ENCODE measurements at places on chromosomes 2 and 18.

DNA sequence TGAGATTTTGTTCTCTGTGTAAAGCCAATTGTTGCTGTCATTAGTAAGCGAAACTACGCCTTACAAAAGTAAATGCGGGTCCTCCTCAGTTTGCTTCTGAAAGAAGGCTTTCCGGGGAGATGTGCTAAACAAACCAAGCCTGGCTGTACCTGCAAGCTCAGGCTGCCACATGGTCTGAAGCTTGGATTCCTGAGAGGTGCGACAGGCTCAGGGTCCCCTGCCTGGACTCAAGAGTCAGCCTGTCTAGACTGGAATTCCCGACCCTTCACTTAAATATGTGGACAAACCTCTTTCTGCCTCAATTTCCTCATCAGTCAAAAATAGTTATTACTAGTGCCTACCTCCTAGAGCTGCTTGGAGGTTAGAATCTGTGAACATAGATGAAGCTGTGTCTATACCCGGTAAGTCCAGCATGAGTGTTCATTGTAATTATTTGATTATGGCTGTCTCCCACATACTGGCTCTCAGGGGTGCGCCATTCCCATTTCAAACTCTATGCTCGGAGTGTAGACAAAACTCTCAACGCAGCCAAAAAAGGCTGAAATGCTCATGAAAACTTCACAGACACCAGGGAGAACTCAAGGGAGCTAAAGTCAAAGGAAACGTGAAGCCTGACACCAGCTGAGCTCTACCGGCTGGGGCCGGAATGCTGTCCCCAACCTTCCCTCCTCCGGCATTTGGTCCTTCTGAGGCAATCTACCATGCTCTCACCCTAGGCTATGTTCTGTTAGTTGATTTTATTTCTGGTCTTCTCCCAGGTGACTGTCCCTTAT, 31.4 kb downstream of the SOWAHC start:
- DNase-seq, result no peak

DNA sequence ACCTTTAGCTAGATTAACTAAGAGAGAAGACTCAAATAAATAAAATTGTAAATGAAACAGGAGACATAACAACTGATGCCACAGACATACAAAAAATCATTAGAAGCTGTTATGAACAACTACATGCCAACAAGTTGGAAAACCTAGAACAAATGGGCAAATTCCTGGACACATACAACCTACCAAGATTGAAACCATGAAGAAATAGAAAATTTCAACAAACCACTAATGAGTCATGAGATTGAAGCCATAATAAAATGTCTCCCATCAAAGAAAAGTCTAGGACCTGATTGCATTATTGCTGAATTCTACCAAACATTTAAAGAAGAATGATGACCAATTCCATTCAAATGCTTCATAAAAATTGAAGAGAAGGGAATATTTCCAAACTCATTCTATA, 54.3 kb downstream of the ST3GAL5 start:
- DNase-seq, result no peak

DNA sequence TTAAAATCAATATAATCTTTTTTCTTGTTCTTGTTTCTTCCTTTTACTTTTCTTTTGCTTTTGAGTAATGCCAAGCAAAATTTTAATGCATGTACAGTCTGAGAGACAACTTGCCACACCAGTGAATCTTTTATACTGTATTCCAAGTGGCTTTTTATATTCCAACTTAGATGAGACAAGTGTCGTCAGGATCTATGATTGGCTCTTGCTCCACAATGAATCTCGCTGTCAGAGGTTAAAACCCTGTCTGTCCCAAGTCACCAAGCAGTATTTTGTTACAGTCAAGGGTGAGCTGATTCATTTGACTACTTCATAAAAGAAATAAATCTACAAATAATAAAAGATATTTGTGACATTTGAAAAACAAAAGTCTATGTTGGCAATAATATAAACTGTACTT, at the start of gene MSTN:
MSTN (minus strand) TSS at position 129 of the 400 bp plus-strand sequence. CDS start 133 bp downstream, outside the sequence.
- DNase-seq, result no peak

DNA sequence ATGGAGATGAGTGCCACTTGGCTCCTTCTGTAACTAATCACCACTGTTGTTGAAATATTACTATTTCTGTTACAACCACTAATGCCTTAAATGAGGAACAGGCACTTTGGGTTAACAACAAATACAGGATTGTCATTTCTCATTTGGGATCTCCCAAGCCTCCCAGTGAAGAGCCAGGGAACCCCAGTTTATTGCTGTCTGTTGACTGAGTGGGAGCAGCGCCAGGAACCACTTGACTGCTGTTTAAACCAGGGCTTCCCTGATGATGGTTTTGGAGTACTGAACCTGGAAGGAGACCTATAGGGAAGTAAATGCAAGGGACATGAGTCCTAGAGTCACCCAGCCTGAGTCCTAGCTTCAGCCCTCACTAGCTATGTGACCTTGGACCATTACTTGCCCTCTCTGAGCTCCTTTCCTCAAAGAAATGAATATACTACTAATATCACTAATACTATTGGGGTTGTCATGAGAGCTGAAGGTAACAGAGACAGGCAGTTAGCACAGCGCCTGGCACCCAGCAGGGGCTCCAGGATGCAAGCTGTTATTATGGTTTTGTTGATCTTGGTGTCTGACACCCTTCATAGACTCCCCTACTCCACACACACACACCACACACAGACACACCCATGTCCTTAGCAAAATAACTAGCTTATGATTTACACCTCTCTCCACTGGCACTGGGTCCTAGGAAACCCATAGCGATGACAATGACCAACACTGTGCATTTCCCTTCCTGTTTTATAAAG, 104.2 kb upstream of the FZD7 start:
- DNase-seq, result no peak

DNA sequence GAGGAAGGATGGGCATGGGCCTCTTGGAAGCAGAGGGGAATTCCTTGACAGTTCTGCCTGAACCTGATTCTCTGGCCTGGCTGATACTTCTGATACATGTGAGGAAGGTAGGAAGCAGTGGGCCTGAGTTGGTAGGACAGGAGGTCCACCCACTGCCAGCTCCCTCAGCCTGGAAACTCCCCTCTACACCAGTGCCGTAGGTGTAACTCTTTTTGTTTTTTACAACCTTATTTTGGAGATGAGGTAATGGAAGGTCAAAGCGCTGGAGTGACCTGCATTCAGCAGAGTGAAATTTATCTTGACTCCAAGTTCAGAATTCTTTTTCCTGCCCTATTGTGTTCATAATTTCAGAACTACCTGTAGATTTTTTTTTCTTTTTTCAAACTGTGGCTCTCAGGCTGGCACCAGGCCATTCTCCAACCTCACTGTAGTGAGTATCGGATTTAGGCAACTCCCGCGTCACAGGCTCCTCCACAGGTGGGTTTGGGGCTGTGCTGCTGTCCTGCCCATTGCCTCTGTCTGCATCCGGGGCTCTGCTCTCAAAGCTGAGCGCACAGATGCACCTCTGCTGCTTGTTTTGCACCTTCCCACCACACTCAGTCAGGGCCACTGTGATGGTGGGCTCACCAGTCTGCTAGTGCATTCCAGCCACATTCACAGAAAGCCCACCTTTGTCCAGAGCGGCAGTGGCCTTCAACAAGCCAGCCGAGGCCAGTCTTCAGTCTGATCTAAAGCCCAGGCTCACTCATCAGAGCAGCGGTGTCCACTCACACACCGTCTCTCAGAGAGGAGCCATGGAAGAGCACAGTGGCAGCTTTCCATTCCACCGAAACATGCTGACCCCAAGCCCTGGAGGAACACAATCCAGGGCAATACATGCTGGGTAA, 87.2 kb downstream of the UXS1 start:
- no peak for DNase-seq

- no peak for DNase-seq
Observed at GRCh38 chr18:3653263-3653850, 203.4 kb downstream of the TGIF1 start.

DNA sequence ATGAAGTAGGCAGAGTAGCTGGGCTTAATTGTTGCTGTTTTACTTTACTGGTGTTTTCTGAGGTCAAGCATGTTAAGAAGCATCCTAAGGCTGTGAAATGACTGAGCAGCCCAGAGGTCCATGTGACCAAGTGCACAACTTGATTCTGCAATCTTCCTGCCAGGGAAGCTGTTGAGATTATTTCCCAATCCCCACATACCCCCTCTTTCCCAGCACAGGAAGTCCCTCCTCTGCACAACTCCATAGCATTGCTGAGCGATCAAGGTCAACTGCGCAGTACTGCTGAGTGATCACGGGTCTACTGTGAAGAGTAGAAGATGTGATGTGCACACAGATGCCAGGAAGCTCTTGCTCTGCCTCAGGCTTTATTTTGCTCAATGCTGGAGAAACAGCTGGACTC, 105.8 kb downstream of the GALNT14 start:
- DNase-seq, result no peak

DNA sequence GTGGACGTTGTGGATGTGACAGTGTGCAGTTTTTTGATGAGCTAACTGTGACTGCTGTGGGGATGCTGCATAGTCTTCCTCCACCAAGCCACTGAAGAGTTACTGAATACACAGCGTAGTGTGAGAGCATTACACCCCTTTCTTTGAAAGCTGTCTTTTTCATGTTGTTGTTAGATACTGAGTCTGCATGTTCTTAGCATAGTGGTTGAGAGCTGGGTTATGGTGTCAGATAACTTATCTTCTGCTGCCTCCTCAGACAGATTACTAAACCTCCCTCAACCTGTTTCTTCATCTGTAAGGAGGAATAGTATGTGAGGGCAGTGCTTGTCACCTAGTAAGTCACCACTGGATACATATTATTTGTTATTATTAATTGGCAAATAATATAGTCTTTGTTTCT, 63.2 kb downstream of the CEP192 start:
- DNase-seq, result no peak

GRCh38 chr2:48750128-48750739, 5.3 kb downstream of the LHCGR start:
- DNase-seq, result no peak

DNA sequence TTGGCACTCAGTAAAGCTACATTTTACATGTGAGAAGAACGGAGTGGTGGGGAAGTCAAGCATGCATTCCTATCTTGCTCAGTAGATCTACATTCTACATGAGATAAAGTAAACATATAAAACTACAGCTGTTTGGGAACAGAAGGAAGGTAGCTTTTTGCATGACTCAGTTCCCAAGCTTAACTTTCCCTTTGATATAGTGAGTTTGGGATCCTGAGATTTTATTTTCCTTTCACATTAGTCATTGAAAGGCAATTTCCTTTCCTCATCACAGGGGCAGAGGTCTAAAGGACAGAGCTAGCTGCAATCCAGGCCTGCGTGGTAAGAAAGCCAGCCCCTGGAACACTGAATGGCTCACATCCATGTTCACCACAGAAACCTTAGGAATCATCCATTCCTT, 257.2 kb downstream of the SRBD1 start:
- no peak for DNase-seq

DNA sequence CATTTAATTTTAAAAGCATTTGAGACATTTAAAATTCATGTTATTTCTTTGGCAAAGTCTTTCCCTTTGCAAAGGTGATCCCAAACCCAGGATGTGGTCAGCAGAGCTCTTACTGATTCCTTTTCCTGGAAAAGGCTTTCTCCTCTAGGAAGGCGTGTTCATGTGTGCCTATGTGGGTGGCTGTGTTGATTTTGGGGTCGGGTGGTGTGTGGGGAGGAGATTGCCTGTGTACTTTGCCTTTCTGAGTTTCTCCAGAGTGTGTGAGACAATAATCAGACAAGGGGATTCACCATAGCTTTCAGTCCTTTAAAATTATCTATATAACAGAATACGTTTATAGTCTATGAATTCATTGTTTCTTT, 173.2 kb downstream of the SOCS6 start:
- no peak for DNase-seq

GRCh38 chr2:73776869-73777519, 2.9 kb downstream of the DUSP11 start:
- no peak for DNase-seq

DNA sequence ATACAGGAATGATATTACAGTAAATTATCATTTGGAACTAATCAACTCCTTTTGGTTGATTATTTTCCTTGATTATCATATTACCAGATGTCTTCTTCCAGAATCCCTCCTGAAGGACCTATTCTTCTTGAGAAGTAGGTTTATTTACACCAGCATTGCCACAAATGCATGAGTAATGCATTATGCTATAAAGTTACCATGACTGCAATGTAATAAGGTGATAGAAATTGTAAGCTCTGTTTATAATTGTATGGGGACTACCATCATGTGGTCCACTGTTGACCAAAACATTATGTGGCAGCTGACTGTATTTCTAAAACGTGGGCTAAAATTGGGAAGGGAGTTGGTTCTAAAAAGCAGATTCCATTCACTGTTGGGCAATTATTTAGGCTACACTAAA, 602.2 kb downstream of the NYAP2 start:
- DNase-seq, result no peak

GRCh38 chr2:120914839-120915521, 179.3 kb downstream of the GLI2 start:
- no peak for DNase-seq

- DNase-seq, result no peak
Observed at GRCh38 chr2:60925994-60926740, 44.8 kb downstream of the REL start.

GRCh38 chr18:8045160-8045883, 478.2 kb downstream of the PTPRM start:
- no peak for DNase-seq
